NCI-H2171 (cell line): ENCODE measurements at places on chromosomes 12 and 14.

GRCh38 chr12:111407377-111408115, 1.8 kb downstream of the SH2B3 start:
- no peak for DNase-seq

- DNase-seq, result no peak
These were observed 13.0 kb downstream of the FGD6 start for GRCh38 chr12:95204141-95204866.

DNA sequence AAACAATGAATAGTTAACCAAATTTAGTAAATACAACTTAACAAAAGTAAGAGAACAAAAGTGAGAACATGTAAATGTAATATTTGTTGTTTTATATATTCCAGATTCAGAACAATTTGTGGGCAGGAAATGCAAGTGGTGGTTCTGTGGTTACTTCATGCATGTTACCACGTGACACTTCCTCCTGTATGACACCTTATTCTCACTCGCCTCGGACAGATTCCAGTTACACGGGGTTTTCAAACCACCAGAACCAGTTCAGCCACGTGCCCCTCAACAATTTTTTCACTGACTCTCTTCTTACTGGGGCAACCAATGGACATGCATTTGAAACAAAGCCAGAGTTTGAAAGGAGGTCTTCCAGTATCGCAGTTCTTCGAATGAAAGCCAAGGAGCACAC, 21.0 kb downstream of the ALX1 start:
- no peak for DNase-seq

DNA sequence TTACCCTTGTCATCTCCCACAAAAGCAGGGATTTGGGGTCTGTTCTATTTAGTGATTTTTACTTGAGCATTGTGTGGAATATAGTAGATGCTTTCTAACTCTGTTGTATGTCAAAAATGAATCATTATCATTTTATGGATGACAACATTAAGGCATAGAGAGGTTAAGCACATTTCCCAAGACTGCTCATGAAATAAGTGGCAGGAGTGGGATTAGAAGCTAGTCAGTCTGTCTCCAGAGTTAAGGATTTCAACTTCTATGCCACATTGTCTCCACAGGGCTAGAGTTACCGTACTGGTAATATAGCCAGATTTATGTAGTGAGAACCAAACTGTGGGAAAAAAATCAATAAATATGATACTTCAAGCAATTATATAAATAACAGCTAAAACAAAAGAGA, 170.6 kb upstream of the DCN start:
- DNase-seq, result no peak

GRCh38 chr14:22179190-22179589, 409.8 kb downstream of the DAD1 start:
- no peak for DNase-seq
